Activated CD4-positive, alpha-beta memory T cell treated with anti-CD3 and anti-CD28 coated beads, Interleukin-2, amount 10 ng/mL, durations not matched to agents 7 days and 5 days (primary cell): ENCODE measurements at places on chromosomes 12 and 14. TPM values are rescaled to one million over a fixed set of nuclear protein-coding genes. Genes with fewer than 3 reads are reported as not detected.

Gene KERA
- total RNA-seq: not detected

Gene PLA2G1B
- not detected for total RNA-seq

Gene WNT1
- total RNA-seq: 0.73 TPM

Gene CMKLR1
- total RNA-seq: not detected

Gene SYT1
- total RNA-seq: not detected

Gene KLRC3
- not detected for total RNA-seq

- no peaks in the 10 kb centered on the region for H3K27me3 ChIP-seq
- no peak overlapping the region for H3K27ac ChIP-seq
- no peaks in the 10 kb centered on the region for H3K36me3 ChIP-seq
- DNase-seq: no peak
- H3K4me3 ChIP-seq: no peak overlapping the region
Measured at GRCh38 chr12:107593713-107594381, 91.8 kb upstream of the PWP1 start.

DNA sequence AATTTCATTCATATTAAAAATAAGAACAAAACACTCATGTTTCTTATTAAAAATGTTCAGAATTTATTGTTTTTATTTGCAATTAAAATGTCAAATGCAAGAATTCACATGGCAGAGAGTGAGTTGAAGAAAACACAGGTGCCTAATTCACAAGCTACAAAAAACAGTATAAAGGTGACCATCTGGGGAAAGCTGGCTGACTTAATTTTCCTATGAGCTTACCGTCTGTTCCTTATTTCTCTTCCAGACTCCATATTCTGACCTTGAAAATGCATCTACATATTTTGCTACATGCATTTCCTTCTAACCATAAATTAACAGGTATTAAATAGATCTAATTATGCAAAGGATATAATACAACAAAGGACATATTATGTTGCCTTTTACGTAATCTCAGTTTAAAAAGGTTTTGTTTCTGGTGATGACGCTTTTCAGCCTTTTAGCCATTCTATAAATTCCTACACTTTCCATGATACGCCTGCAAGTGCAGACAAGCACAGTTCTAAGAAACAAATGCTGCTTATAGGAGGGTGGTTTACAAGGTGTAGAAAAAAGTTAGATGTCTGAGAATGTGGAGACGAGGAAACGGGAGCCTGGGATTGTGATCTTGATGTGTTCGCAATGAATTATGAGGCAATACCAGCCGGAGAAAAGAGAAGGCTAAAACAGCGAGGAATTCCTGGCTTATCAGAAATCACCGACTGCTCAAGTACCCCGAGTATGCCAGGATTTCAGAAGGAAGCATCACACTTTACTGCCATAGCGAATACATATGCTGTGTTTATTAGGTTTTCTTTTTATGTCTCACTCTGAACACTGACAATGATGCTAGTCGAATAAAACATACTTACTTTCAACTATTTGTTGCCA is 24.6 kb downstream of the LIN7A start:
- H3K4me1 ChIP-seq: no peaks in the 10 kb centered on the region
- H3K27ac ChIP-seq: no peak overlapping the region
- no peak overlapping the region for H3K4me3 ChIP-seq
- H3K36me3 ChIP-seq: no peaks in the 10 kb centered on the region
- no peak for DNase-seq

GRCh38 chr14:31207287-31207754 is 272 bp downstream of the HECTD1 start:
- peak overlapping the region; percentile 88 for H3K4me3 ChIP-seq
- DNase-seq: no peak
- peak overlapping the region; percentile 100 for H3K27ac ChIP-seq
- H3K27me3 ChIP-seq: peaks cover 6% of the 10 kb centered on the region
- H3K4me1 ChIP-seq: peaks cover 50% of the 10 kb centered on the region

- H3K4me1 ChIP-seq: no peaks in the 10 kb centered on the region
- no peak for DNase-seq
Measured at GRCh38 chr14:61877035-61877390, 114.8 kb downstream of the SNAPC1 start.

DNA sequence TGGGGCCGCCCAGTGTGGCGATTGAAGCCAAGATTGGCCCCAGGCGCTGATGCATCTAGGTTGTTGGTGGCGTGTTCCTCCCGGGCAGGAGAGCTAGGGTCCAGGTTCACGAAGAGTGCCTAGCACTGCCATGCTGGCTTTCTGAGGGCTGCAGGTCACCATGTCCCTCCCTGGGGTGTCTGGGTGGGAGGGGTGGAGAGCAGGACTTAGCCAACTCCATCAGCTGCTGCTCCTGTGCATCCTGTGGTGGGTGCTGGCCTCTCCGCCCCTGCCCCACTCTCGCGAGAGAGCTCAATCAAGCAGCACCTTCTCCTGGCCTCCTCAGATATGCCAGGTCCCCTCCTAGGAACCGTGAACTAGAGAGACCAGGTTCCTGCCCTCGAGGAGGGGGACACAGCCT is 1.8 kb downstream of the TRMT61A start:
- H3K4me3 ChIP-seq: no peak overlapping the region
- H3K36me3 ChIP-seq: peaks cover 3% of the 10 kb centered on the region
- H3K27ac ChIP-seq: no peak overlapping the region
- no peak for DNase-seq

DNA sequence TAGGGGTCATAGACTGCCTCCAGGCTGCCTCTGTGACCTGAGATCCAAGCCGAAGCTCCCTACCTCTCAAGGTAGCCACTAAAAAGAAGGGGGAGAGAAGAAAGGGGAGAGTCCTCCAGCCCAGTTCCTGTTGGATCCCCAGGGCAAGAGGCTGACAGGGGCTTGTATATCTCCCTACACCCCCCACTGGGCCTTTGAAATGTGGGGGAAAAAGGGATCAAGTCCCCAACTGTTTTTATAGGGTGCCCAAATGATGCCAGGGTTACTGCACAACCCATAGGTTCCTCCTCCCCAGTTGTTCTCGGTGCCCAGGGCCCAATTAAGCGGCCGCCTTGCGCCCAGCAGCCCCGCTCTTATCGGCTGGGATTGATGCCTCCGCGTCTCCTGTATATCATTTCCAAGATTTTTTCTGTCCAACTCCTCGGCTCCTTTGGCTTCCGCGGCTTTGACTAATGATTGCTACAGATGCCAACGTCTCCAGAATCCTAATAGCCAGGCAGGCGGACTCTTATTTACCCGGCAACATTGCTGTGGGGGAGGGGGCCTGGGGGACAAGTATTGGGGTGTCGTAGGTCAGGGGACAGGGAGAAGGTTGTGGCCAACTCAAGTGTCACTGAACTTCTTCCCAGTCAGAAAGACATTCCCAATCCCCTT is 7.6 kb upstream of the HOXC4 start:
- no peak overlapping the region for H3K27ac ChIP-seq
- peaks cover 15% of the 10 kb centered on the region for H3K4me1 ChIP-seq
- H3K27me3 ChIP-seq: peaks cover 90% of the 10 kb centered on the region
- H3K36me3 ChIP-seq: no peaks in the 10 kb centered on the region
